ENCODE measurements at places on chromosomes 16 and 17.

GRCh38 chr17:6668727-6669425, 17.3 kb downstream of the C17orf100 start:
- DNase-seq: no peak

GRCh38 chr16:89909777-89910716, 8.6 kb upstream of the MC1R start:
- DNase-seq: peak; percentile 20

- peak; percentile 89 for DNase-seq
Observed at GRCh38 chr17:72587156-72587555, 466.3 kb downstream of the SOX9 start.

DNA sequence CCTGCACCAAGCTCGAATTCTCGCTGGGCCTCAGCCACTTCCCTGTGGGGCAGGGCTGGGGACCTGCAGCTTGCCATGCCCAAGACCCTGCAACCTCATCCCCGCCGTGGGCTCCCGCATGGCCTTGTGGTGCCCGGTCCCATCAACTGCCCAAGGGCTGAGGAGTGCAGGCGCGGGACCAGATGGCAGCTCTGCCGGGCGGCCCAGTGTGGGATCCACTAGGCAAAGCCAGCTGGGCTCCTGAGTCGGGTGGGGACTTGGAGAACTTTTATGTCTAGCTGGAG, 408.6 kb downstream of the UTP18 start:
- DNase-seq: no peak

GRCh38 chr17:35849469-35850348, 19.0 kb downstream of the HEATR9 start:
- DNase-seq: peak; percentile 69

Data from RPMI8226 (cell line).